ENCODE measurements at places on chromosomes 2 and 18.
A peak's percentile ranks its signal among the peaks of the same experiment; 100 is the strongest.

- peak; percentile 69 for DNase-seq
Observed at GRCh38 chr18:21444465-21445212, 155.9 kb downstream of the ESCO1 start.

- no peak for DNase-seq
Observed at GRCh38 chr2:85110991-85111560, 22.1 kb upstream of the TCF7L1 start.

DNA sequence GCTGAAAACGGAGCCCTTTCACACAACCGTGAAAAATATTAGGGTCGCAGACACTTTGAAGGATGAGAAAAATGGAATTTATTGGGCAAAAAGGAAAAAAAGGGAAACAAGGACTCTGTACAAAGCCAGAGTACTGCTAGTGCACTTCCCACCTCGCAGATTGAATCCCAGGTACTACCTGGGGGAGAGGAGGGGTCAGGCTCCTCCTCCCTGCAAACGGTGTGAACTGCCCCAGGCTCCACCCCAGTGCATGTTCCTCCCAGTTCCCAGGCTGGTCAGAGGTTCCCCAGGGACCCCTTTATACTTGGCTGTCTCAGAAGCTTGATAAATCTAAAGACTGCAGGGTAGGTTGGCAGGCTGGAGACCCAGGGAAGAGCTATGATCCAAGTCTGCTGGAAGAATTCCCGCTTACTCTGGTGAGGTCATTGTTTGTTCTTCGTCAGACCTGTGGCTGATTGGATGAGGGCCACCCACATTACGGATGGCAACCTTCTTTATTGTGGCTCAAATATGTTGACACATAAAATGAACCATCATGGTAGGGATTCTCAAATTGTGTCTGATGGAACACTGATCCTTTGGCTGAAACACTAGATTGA lies 290.4 kb upstream of the POU3F3 start:
- no peak for DNase-seq

GRCh38 chr2:54435325-54436226 lies 20.6 kb upstream of the SPTBN1 start:
- DNase-seq, result no peak

DNA sequence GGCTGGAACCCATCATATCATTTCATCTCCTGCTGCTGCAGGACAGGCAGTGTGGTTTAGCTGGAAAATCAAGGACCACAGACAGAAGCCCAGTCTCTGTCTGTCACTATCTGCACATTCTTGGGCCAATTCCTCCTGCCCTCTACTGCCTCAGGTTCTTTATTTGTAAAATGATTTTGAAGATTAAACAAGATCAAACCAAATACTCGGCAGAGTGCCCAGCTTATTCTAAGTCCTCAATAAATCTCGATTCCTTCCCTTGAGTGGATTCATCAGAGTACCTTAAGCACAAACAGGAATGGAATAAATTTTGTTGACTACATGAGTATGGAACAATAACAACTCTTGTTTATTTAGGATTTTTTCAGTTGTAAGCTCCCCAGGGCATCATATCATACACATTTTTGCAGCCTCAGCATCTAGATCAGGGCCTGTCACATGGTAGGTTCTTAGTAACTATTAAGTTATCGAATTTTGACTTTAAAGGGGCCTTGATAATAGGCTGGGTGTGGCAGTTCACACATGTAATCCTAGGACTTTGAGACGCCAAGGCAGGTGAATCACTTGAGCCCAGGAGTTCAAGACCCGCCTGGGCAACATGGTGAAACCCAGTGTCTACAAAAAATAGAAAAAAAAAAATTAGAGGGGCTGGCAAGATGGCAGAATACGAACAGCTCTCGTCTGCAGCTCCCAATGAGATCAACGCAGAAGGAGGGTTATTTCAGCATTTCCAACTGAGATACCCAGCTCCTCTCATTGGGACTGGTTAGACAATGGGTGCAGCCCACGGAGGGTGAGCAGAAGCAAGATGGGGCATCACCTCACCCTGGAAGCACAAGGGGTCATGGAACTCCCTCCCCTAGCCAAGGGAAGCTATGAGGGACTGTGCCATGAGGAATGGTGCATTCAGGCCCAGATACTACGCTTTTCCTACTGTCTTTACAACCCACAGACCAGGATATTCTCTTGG lies 11.1 kb downstream of the RHOB start:
- DNase-seq, result no peak

GRCh38 chr2:168731616-168732015 lies 70.8 kb upstream of the NOSTRIN start:
- peak; percentile 9 for DNase-seq

GRCh38 chr2:232487385-232488096 lies at the start of gene ECEL1:
ECEL1 (minus strand) TSS chr2:232487834; CDS start chr2:232486653, 1,181 bp downstream.
- no peak for DNase-seq

GRCh38 chr2:176872406-176872805 lies 340.2 kb upstream of the HNRNPA3 start:
- DNase-seq, result no peak

DNA sequence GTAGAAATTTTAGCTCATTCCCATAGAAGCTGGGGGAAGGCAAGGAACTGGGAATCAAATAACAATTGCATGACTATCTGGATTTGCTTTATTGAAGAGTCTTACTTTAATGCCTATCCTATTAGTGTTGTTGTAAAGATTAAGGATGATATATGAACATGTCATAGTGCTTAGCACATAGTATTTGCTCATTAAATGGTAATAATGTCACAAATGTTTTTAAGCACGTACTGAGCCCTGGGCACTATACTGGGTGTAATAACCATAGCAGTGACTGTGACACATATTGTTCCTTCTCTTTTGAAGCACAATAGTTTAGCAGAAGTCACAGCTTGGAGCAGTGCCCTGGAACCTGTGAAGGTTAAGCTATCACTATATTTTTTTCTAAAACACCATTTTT lies 47.2 kb upstream of the DTNB start:
- DNase-seq, result peak; percentile 7

DNA sequence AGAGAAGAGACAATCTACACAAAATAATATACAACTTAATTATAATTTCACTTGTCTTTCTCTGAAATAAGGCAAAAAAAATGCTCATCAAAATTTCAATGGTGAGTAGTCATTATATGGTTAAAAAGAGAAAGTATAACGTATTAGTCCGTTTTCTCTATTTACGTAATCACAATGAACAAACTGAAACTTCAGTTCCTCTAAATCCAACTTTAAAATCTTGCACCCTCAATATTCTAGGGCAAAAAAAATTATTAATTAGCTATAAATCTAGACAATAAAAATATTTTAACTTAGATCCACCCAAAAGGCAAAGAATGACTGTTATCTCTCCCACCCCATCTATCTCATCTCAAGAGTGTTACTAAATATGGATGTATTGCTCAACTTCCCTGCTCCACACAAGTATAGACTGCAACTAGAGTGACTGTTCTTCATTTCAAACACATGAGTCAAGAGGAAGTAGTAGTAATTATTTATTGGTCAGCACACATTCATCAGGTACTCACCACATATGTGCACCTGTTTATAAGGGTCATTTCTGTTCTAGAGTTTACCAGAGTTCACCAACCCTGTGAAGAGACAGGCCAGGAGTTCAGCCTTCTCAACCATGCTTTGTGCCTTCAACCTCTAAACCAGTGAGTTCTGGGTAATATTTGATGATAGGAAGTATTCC lies 36.4 kb downstream of the STK39 start:
- peak; percentile 93 for DNase-seq

- no peak for DNase-seq
Observed at GRCh38 chr2:132881546-132881945, 211.5 kb upstream of the LYPD1 start.

DNA sequence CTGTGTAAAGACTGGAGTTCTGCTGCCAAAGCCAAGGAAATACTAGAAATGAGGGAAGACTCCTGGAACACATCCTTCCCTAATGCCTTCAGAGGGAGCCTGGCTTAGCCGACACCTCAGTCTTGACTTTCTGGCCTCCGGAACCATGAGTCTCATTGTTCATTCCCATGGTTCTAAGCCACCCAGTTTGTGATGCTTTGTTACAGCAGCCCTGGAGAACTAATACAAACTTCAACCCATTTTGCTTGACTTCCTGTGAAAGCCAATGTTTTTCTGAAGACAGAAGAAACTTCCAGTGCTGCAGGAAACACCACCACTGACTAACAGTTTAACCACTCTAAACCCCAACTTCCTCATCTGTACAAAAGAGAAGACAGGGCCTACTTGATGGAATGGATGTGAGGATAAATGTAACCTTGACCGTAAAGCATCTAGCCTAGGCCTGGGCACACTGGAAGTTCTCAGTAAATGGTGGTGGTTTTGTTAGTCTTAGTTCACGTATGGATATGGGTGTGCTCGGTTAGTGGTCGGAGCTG lies 85.9 kb upstream of the RFX8 start:
- no peak for DNase-seq

- peak; percentile 4 for DNase-seq
Observed at GRCh38 chr2:134621939-134622705, 96.7 kb downstream of the TMEM163 start.

DNA sequence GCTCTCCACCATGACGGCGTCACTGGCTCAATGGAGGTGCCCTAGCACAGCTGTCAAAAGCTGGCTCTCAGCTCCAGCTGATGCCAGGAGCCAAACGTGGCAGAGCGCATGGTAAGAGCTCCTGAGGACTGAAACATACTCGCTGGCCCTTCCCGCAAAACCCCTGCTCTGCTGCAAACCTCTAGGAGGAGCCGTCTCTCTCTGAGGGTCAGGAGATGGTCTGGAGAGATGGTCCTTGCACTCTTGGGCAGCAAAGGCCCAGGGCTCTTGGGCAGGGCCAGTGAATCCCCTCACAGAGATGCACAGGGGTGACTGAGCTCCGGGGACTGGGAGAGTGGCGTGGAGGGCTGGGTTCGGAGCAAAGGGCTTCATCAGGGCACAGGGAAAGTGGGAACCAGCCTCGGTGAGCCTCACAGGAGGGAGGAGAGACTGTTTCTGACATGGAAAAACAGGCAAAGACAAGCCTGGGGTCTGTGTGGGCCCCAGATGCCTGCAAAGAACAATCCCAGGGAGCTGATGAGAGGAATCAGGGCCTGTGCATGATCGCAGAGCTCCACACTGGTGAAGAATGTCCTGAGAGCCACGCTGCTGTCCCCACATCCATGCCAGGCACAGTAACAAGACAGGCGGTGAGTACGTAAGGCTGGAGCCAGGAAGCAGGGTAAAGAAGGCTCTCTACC lies 17.2 kb downstream of the SNORC start:
- DNase-seq, result peak; percentile 22

GRCh38 chr18:75226956-75227316 lies 16.3 kb downstream of the TSHZ1 start:
- no peak for DNase-seq

DNA sequence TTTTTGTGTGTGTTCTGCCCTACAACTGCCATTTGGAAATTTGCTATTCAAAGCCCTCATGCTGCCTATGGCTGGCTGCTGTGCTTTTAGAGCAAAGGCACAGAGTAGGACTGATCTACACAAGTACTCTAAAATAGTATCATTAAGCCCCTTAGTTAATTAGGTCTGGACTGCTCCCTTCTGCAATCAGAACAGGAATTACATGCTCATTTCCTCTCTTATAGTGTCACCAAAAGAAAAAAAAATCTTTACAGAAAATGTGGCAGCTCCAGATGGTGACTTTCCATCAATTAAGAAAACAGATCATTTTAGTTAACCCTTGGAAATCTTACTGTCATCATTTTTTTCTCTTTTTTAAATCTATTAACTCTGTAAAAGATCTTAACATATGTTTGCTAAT lies 337.5 kb downstream of the RIT2 start:
- no peak for DNase-seq

DNA sequence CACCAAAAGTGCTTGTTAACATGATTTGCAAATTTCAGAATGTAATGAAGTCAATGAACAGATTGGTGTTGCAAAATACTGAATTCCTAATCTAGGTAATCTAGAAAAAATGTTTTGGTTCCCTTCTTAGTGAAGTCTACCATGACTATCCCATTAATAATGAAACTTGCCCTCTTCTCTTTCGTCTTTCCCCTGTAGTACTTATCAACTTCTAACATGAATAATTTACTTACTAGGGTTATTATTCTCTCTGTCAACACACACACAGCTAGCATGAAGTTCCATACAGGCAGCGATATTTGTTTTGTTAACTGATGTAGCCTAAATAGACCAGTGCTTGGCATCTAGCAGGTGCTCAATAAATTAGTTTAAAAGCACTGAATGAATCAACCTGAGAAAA lies 160.2 kb downstream of the NCK2 start:
- no peak for DNase-seq

- no peak for DNase-seq
Observed at GRCh38 chr2:1674766-1675397, 69.4 kb downstream of the PXDN start.

- no peak for DNase-seq
Observed at GRCh38 chr2:9166579-9167377, 39.8 kb upstream of the ASAP2 start.

DNA sequence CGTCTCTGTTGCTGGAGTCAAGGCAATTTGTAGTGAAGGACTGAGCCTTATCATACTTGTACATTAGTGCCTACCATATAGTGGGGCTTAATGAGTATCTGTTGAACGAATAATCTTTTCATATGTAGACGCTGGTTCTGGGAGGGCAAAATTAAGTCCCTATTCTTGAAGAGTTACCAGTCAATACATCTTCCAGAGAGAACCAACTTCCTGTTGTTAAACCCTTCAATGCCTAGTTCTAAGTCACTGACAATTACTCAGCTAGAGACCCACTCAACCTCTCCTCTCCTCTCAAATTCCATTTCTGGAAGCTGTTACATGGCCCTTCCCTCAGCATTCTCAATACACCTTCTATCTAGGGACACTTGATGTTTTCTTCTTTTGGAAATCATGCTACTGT lies 1.1 kb upstream of the MOB4 start:
- DNase-seq, result peak; percentile 21

DNA sequence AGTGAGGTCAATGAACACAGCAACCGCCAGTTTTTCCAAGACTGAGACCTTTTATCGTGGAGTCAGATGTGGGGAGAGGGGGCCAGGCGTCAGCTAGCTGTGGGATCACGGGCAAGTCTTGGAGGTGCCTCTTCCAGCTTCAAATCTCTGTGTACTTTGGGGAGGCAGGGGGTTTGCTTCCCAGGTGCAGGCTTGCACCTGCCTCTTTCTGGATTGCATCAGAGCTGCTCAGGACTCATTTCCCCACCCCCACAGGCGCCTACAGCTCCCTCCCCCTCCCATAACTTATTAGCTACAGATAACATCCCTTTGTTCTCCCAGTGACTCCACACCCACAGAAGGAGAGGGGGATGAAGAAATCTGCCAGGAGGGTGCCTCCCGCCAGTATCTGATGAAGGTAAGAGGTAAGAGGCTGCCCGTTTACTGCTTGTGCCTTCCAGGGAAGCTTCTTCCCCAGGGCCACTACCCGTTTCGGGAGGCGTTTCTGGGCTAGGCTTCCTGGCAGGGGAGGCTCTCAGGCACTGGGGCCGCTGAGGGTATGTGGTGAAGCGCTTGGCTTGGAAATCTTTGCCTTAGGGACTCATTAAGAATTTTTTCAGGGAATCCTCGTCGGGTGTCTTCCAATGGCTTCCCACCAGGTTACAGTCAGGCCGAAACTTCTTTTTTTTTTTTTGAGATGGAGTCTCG lies 18.8 kb upstream of the MRPL33 start:
- DNase-seq, result no peak

- no peak for DNase-seq
Observed at GRCh38 chr2:111207851-111208250, 87.1 kb downstream of the BCL2L11 start.
